Stimulated activated CD8-positive, alpha-beta memory T cell treated with anti-CD3 and anti-CD28 coated beads, Interleukin-15, amount 100 ng/mL, for 1 hour (primary cell): ENCODE measurements at places on chromosomes 1 and 21.

- no peak for DNase-seq
These were observed 48.3 kb upstream of the NADK start for GRCh38 chr1:1826356-1827088.

DNA sequence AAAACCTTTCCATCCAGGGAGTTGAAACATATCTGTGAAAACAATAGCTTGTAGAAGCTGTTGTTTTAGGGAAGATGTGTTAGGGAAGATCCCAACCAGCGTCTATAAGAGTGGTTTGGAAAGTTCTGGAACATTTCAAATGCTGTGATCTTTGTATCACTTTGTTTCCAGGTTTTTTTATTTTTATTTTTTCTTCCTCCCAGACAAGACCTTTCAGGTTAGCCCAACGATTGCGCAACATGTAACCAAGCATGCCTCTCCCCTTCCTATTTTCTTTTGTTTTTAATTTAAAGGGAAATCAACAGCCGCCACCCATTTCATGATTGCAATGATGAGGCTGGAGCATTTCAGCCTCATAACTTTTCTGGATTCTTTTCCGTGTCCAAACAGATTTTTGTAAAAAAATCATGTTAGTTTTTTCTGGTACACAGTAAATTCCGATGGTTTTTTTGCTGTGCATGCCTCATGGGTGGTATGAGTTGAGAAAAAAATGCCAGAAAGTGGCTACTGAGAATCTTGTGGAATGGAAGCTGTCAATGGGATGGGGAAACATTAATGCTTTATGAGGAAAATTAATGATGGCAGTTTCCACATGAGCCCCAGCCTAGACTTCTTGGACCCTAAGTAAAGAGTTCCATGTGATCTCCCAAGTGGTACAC is 109.3 kb downstream of the RUNX1 start:
- no peak for DNase-seq

DNA sequence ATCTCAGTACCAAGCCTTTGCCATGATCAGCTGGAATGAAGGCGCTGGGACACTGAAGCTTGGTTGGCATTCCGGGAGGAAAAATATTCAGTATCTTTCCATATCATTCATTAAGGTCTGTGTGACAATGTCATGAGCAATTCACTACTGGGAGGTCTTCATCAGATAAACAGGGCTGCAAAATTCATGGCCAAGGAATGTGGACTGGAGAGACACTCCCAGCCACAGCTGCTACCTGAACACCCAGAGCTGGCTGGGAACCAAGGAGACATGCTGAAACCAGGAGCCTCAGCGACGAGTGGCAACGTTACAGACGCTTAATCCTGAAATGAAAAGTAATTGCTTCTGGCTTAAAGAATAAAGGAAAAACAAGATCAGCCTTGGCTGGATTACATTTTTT is 30.6 kb upstream of the DDAH1 start:
- DNase-seq: no peak

GRCh38 chr1:20072771-20073170 is 2.8 kb downstream of the PLA2G5 start:
- DNase-seq: no peak

GRCh38 chr1:58434181-58434580 is 112.3 kb downstream of the OMA1 start:
- no peak for DNase-seq

DNA sequence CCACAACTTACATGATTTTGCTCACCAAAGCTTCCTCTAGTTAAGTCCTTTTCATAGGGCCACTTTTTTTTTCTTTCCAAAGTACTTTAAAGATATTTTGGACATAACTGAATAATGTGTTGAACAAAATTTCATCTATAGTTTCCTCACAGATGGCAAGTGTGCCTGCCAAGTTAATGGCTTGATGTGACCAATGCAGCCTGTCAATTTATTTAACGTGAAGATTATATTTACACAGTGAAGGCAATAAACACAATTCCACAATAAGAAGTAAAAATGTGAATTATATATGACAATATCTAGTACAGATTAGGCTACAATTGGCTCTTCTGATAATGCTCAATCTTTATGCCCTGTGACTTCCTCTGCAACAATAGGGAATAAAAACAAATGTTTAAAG is 18.0 kb downstream of the CLCA2 start:
- no peak for DNase-seq

DNA sequence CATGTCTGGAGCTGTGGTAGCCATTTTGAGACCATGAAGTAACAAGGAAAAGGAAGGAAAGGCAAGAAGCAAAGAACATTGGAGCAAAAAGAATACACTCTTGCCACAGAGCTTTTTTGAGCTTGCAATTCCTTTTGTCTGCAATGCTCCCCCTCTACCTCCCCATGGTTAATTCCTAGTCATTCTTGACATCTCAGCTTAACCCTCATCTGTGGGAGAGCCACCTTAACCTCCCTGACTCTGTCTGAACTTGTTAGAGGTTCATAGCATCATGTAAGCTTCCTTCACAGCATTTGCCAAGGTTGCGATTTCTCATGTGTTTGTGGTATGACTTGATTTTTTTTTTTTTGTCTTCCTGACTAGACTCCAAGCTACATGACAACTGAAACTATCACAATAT is 564.1 kb upstream of the PLXNA2 start:
- no peak for DNase-seq

DNA sequence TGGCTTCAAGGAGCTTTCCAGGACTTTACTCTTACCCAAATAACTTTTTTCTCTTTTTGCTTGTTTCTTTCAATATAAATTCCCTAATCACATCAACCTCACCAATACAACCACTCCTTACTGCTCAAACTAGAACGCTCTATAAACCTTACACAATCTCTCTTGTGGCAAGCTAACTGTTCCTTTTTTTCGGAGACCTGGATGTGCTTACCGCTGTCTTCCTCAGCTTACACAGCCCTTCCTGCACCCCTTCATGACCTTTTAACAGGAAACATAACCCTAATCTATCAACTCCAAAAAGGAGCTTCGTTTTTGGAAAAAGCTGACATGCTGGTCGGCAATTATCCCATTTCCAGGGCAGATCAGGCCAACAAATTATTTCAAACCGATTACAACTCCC is 24.1 kb upstream of the SLC2A5 start:
- no peak for DNase-seq

- DNase-seq: no peak
These were observed 13.4 kb upstream of the DPT start for GRCh38 chr1:168742386-168742785.

GRCh38 chr1:119626841-119627240 is 21.2 kb downstream of the ZNF697 start:
- DNase-seq: no peak

DNA sequence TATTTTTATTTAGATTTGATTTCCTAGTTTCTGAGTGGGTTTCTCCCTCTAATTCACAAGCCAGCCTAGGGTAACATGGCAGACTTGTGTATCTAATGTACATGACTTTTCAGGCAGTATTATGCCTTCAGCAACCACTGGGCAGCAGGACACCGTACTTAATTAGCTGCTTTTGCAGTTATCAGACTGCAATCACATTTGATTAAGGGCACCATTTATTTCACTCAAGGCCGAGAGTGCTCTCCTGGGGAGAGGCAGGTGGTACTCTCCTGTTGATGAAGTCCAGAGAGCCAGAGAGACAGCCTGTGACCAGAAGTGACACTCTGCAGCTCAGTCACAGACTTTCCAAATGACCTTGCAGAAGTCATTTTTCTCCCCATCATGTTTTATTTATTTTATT is 18.7 kb downstream of the CYYR1 start:
- no peak for DNase-seq

DNA sequence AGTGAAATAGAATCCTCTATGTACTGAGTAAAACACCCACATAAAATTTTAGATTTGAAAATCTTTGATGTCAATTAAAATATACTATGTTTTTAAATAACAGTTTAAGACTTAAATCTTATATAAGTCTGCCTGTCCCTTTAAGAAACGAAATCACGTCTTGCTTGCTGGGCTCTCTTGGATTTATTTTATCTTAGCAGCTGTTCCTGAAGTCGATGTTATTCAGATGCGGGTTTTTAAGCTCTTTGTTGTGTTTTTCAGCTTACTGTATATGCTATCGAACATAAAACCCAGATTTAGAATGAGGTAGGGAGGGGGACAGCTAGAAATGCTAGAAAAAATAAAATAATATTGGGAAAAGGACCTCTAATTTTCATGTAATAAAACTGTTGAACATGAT is 11.1 kb upstream of the SSX2IP start:
- no peak for DNase-seq

- DNase-seq: no peak
These were observed 10.8 kb upstream of the RGL1 start for GRCh38 chr1:183794088-183794487.
